ENCODE measurements at places on chromosomes 6 and 20.

- DNase-seq, result no peak
Measured at GRCh38 chr6:82865461-82865860, 200.2 kb downstream of the UBE3D start.

GRCh38 chr20:1204576-1204975 is 1.3 kb downstream of the C20orf202 start:
- DNase-seq, result no peak

- DNase-seq, result no peak
Measured at GRCh38 chr6:49721297-49721696, 8.0 kb upstream of the CRISP2 start.

DNA sequence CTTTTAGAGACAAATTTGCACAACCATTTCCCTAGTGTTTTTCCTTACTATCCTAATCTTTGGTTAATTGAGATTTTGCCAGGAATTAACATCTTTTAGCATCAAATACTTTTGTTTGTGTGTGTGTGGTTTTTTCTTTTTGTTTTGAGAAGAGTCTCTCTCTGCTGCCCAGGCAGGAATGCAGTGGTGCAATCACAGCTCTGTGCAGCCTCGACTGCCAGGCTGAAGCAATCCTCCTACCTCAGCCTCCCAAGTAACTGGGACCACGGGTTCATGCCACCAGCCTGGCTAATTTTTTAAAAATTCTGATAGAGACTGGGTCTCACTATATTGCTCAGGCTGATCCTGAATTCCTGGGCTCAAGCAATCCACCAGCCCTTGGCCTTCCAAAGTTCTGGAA is 28.5 kb downstream of the BAK1 start:
- no peak for DNase-seq

GRCh38 chr6:155212106-155212505 is 51.7 kb upstream of the CLDN20 start:
- DNase-seq, result no peak

GRCh38 chr6:127879685-127880084 is 21.2 kb downstream of the THEMIS start:
- no peak for DNase-seq

GRCh38 chr6:88655586-88655985 is 307.8 kb downstream of the RNGTT start:
- DNase-seq, result no peak

GRCh38 chr20:951384-952169 is 35.4 kb upstream of the ANGPT4 start:
- DNase-seq, result no peak

DNA sequence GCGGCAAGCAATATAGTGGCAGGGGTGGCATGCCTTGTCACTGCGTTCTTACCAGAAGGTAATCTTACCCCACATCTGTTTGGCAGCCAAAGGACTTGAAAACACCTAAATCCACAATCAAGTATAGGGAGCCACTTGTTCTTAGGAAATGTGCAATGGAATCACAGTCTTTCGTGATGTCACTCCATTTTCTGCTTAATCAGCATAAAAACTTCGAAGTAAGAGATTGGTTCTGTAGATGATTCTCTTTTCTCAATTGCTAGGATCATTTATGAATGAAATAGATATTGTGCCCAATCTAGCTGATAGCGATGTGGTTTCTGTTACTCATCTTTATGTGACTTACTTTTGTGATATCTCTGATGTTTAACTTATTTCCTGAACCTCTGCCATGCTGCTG is 89.0 kb downstream of the SLC22A3 start:
- DNase-seq, result no peak

DNA sequence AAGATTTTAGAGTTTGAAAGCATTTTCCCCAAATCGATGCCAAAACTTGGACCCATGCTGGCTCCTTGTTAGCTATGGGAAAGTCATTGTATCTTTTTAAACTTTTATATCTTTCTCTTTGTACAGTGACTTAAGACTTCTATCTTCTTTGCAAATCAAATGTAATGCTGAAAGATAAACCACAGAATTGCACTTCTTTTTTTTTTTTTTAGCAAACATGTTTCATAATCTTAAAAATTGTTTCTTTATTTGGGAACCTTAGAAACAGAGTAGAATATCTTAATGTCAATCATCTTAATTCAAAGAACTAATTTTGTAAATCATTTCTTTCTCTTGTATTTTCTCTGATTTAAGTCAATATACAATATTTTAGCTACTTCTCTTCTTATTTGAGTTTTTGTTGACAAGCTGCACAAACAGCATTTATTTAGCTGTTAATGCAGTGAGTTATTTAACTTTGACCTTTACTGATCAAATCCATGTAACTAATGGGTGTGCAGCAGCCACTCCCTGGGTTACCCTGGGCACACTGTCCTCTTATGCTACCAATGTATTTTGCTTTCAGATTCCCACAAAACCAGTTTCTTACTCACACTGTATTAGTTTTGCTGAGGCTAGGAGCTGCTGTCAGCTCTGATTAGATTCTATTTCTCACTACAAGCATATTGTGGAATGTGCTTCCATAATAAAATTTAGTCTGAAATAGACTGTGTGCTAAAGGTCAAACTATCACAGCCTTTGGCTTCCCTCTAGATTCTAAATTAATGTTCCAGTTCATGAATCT is 279.6 kb downstream of the ADGB start:
- DNase-seq, result no peak

GRCh38 chr6:30839671-30840070 is 44.6 kb upstream of the DDR1 start:
- DNase-seq, result no peak

DNA sequence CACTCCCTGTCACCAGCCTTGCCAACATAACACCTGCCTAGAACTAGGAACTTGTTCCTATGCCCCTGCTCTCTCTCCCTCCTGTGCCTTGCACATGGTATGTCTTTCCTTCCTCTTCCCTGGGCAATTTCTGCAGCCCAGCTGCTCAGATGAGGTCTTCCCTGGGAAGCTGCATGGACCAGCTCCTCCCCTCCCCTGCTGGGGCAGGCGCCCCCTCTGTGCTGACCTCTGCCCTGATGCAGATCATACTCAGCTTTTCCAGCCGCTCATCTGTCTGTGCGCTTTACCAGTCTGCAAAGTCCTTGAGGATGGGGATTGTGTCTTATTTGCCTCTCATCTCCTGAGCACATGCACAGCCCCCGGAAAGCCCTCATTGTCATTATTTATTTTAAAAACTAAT is 161.8 kb downstream of the SCML4 start:
- DNase-seq, result no peak

GRCh38 chr6:142011775-142012174 is 121.0 kb upstream of the GJE1 start:
- no peak for DNase-seq

DNA sequence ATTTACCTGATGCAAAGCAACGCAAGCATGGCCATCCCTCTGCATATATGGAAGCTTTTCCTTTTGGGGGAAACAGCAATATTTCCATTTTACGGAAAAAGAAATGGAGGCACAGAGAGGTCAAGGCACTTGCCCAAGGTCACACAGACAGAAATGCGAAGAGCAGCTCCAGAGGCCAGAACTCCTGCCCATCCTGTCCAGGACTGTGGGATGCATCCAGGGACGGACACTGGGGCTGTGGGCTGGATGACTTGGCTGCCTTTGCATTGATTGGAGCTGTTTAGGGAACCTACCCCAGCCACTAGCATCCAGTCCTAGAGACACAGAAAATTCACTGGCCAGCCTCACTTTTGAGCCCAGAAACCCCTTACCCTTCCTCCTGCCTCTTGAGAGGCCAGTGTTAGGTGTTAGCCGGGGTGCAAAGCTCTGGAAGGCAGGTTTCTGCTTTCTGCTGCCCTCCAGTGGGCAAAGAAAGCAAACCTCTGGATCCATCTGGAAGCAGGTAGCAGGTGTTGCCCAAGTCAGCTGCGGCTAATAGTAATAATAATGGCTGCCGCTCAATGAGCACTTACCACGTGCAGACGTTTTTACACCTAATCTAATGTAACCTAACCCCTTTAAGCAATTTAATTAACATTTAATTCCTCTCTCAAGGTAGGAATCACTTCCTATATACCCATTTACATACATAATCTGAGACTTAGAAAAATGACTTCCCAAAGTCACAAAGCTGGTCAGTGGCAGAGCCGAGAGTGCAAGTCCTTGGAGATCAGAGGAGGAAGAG is 31.7 kb upstream of the CCN5 start:
- peak; percentile 69 for DNase-seq

DNA sequence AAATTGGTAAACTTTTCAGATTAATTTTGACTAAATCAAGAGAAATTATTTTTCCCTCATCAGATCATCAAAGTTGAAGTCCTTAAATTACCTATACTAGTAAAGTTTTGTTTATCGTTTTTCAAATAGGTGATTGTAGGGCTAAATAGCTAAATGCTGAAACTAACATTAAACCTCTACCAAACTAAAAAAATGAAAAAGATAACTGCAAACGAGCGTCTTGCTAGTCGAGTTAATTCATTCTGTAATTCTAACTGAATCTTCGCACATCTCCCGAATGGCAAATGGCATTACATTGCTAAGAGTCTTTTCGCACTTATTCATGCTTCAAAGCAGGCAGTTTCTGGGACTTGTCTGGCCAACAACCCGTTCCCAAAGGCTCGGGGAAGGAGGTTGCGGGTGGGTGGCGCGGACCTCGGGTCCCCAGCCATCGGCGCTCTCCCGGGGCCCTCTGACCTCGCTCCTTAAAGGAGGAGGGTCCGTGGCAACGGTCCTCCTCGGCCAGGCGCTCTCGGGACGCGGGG is 43.8 kb downstream of the POPDC3 start:
- no peak for DNase-seq

- no peak for DNase-seq
Measured at GRCh38 chr20:10761786-10762185, 88.0 kb upstream of the JAG1 start.

- no peak for DNase-seq
Measured at GRCh38 chr6:63295553-63296194, 24.1 kb downstream of the LGSN start.

GRCh38 chr6:113092795-113093194 is 745.7 kb downstream of the RFPL4B start:
- no peak for DNase-seq

GRCh38 chr20:57657535-57658446 is 37.6 kb upstream of the ZBP1 start:
- DNase-seq, result peak; percentile 75

GRCh38 chr20:50744143-50744792 is 12.9 kb downstream of the PARD6B start:
- DNase-seq, result no peak

- DNase-seq, result no peak
Measured at GRCh38 chr6:17318435-17319165, 37.4 kb downstream of the RBM24 start.

DNA sequence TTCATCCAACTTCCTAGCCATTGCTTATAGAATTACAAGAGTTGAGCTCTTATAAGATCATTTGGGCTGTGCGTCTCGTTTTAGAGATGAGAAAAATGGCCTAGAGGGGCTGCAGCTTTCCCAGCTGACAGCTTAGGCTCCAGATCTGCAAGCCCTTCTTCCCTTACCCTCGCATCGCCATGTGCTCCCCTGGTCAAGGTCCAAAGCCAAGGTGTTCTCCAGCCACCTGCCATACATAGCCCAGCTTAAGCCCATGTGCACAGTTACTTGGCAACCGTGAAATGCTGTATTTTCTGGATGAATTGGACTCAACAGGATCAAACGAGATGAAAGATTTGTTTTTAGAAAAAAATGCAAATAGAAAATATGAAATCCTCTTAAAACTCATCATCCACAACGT is 7.9 kb downstream of the MAP3K4 start:
- no peak for DNase-seq

GRCh38 chr6:107344383-107344782 is 115.0 kb downstream of the PDSS2 start:
- DNase-seq, result no peak

DNA sequence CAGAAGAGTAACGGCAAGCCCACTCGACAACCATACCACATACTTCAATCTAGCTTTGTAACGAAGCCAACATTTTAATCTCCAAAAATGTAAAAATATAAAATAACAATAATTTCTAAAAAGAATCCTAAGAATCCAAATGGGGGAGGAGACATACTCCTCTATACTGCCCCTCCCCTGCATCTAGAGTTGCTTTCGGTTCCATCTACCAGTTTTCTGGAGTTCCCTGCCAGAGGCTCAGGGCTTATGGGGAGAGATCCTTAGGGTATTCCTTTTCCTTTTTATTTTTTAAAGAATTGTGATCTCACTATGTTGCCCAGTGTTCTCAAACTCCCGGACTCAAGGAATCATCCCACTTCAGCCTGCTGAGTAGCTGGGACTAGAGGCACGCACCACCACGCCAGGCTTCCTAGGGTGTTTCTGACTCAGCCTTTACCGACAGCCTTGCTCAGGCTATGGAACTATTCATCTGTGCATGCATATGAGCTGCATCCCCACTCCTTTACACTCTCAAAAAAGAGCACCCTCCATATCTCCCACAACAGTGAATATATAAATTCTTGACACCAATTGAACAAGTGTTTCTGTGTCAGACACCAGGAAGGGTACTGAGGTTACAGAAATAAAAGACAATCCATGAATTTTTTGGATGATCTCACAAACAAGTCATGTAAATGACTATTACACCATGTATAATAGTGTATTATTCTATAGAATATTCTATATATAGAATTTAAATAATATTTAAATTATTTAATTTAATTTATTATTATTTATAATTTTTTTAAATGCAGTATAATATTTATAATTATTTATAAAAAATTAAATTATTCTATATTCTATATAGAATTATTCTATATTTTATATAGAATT is 40.7 kb upstream of the UBR2 start:
- no peak for DNase-seq

DNA sequence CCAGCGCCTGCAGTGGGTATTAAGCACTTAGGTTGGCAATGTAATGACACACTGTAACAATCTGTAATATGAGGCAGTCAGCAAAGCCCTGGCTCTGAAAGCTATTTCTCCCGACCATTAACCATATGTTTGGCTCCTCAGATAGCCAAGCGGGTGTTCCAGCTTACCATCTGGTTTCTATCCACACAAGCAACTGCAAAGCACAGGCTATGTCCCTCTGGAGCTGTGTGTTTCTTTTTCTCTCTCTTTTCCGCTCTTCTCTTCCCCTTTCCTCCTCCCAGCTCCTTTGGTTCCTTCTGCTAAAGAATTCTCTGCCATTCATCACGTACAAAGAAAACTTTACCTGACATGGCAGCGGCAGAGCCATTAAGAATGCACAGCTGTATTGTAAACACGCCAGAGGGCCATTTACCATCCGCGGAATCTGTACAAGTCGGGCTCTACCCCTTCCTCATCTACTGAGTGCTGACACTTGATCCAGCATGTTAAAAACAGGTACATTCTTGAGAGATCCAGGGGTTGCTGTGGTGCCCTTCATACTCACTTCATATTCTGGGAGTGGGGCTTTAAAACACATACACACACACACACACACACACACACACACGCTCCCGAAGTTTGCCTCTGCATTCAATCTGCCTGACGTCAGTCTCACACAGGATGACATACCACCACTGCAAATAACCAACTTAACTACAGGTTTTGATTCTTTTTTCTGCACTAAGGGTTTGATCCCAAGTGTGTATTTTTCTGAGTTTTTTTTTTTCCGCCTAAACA is 77.2 kb downstream of the BACH2 start:
- DNase-seq, result peak; percentile 69

- DNase-seq, result no peak
Measured at GRCh38 chr6:36386495-36387439, 702 bp downstream of the ETV7 start.

GRCh38 chr6:87059943-87060342 is 35.0 kb downstream of the CGA start:
- no peak for DNase-seq
